ENCODE measurements at places on chromosomes 11 and 22. TPM values are rescaled to one million over a fixed set of nuclear protein-coding genes. Genes with fewer than 3 reads are reported as not detected.

- no peak for DNase-seq
Measured at GRCh38 chr11:2816941-2817421, 68.6 kb downstream of the CDKN1C start.

- no peak for DNase-seq
Measured at GRCh38 chr11:35647421-35648093, 15.0 kb upstream of the TRIM44 start.

SDHAF2 gene
- 28.0 TPM for total RNA-seq

- DNase-seq: no peak
Measured at GRCh38 chr11:76587820-76588454, 82.6 kb downstream of the LRRC32 start.
